KG1 (cell line): ENCODE measurements at places on chromosomes 12 and 14.

GRCh38 chr12:65663648-65664047, 160.6 kb upstream of the HMGA2 start:
- DNase-seq: no peak

DNA sequence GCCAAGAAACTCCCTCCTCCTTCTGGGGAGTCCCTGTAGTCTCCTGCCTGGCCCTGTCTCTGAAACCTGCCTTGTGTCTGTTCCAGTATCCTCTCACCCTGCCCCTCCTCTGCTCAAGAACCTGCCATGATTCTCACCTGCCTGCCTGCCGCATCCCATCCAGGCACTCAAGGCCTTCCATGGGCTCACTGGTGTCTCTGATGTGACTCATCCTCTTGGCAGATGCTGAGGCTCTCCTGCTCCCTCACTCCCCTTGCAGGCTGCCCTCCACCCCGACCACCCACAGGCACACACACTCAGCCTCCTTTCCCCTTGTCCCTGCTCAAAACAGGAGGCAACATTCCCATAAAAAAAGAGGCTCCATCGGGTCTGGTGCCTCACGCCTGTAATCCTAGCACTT, 5.8 kb upstream of the BEGAIN start:
- no peak for DNase-seq

- no peak for DNase-seq
These were observed 312.2 kb downstream of the ALG10 start for GRCh38 chr12:34334538-34334937.

DNA sequence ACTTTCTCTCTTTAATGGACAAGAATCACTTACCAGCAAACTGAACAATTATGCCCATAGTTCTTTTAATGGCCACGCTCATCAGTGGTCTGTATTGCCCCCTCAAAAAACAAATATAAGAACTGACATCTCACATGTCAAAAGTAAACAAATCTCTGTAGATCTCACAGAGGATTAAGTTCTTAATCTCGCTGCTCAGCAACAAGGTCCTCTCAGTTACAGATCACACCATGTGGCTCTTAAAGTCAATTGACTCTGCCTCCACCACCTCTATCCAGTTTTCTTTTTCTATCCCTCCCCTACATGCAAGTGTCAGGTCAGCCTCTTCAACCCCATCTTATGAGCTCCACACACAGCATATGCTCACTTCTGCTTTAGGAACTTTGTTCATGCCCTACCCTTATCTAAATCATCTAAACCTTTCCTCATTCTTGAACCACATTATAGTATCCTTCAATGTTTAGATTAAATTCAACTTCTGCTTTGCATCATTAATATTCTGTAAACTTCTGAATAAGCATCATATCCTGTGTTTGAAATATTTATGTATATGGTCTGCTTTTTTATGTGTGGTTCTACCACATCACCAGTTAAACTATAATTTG, 7.2 kb downstream of the ADAM20 start:
- DNase-seq: no peak

DNA sequence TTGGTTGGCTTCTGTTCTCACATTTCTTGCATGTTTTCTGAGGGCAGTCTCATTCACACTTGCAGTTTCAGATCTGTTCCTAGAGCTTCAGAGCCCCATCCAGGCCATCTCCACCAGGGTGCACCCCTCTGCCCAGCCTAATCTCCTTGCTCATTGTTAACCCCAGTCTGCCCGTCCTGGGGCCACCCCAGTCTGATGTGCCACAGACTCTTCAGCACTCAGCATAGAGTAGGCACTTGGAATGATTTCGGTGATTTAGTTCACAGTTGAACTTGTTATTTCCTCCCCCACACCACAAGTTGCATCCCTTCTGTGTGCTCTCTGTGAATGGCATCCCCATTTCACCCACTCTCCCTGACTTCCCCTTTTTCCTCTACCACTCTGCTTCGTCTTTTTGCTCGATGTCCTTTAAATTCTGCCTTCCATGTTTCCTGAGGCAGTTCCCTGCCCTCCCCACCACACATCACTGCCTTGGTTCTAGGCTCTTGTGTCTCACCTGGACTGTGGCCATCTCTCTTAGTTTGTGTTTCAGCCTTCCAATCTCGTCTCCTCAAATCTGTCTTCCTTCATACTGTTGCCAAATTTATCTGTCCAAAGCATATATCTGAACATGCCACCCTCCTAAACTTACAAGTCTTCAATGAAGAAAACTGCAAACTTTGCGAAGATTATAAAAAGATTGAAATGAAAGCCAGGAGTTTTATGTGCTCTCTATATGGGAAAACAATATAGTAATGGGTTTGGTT, 41.5 kb downstream of the ANO6 start:
- DNase-seq: no peak
